ENCODE measurements at places on chromosomes 7 and 10. TPM values are rescaled to one million over a fixed set of nuclear protein-coding genes. Genes with fewer than 3 reads are reported as not detected.

MTERF1 gene
- 8.1 TPM for total RNA-seq

OR2A25 gene
- total RNA-seq, result not detected

PNLIPRP1 gene
- total RNA-seq, result not detected

SEMA3E gene
- total RNA-seq, result 4.4 TPM

EXOC4 gene
- total RNA-seq, result 99.2 TPM

DPCD gene
- 13.8 TPM for total RNA-seq

IGFBP3 gene
- total RNA-seq, result 197 TPM

CDK14 gene
- 21.6 TPM for total RNA-seq

PNLIPRP2 gene
- total RNA-seq, result not detected

PPP1R3A gene
- not detected for total RNA-seq

DNA sequence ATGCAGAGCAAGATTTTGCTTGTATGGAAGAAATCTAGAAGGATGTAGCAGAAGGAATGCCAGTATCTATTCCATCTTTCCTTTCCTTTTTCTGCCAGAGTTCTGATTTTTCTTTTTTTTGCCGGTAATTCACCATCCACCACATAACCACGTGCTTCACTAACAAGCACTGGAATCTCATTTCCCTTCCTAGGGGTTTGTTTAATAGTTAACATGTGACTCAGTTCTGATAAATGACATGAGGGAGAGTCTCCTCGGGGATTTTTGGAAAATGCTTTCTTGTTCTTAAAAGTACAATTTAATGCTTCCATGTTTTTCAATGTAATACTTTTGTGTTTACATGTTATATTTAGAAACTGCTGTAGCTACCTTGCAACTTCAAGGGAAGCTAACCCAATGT lies 590.2 kb downstream of the SH2D4B start:
- no peak for DNase-seq
- H3K4me3 ChIP-seq, result no peak overlapping the region
- H3K4me1 ChIP-seq, result no peaks in the 10 kb centered on the region
- no peaks in the 10 kb centered on the region for H3K36me3 ChIP-seq

DNA sequence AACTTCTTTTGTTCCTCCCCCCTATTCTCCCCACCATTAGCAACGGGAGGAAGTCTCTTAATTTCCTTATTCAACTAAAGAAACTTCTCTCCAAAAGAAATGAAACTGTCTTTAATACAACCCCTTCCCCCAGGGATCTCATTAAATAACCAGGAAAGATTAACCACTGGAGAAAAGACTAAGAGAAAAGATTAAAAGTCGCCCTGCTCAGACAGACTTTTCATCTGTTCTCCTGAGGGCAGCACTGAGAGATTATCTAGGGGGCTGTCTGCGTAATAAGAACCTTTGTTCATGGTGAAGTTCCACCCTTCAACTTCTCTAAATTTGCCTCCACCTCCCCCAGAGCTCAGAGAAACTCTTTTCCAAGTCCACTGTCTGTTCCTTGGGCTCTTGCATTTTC lies 105.5 kb downstream of the HGF start:
- no peaks in the 10 kb centered on the region for H3K27me3 ChIP-seq
- no peak for DNase-seq
- no peaks in the 10 kb centered on the region for H3K4me1 ChIP-seq
- no peak overlapping the region for H3K4me3 ChIP-seq
- no peak overlapping the region for H3K27ac ChIP-seq
- no peaks in the 10 kb centered on the region for H3K36me3 ChIP-seq

- no peak for DNase-seq
- no peaks in the 10 kb centered on the region for H3K4me1 ChIP-seq
- no peak overlapping the region for H3K4me3 ChIP-seq
Observed at GRCh38 chr7:123615344-123615743, 13.7 kb downstream of the ASB15 start.

DNA sequence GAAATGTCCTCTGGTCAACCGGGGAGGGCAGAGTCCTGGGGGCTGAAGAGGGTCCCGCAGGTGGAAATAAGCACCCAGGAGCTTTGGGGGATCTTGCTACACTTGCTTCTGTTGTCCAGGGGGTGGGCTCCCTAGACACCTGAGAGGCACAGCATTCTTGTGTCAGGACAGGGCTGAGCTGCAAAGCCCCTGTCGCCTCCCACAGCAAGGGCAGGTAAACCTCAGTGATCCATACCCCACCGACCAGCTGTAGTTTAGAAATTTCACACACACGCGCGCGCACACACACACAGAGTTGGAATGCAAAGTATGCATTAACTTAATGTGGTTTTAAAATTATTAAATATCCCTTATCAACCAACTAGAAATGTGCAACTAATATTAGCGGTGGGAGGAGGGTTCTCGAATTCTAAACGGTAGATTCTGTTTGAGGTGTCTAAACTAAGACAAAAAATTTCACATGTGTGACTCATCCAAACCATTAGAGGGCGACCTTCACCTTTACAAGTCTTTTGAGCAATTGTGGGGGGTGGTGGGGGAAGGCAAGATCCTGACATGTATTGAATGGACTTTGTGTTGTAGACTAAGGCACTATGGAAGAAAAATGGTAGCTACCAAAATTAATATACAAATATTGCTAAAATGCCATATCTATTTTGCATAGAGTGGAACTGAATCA lies 34.3 kb upstream of the PTF1A start:
- H3K27me3 ChIP-seq, result no peaks in the 10 kb centered on the region
- no peak for DNase-seq

- peaks cover 5% of the 10 kb centered on the region for H3K4me1 ChIP-seq
- no peaks in the 10 kb centered on the region for H3K36me3 ChIP-seq
- DNase-seq, result no peak
Observed at GRCh38 chr10:128150561-128150960, 24.3 kb upstream of the MKI67 start.

- no peak for DNase-seq
- H3K4me3 ChIP-seq, result no peak overlapping the region
- no peak overlapping the region for H3K27ac ChIP-seq
- no peaks in the 10 kb centered on the region for H3K36me3 ChIP-seq
Observed at GRCh38 chr10:63841761-63842160, 320.6 kb downstream of the REEP3 start.

DNA sequence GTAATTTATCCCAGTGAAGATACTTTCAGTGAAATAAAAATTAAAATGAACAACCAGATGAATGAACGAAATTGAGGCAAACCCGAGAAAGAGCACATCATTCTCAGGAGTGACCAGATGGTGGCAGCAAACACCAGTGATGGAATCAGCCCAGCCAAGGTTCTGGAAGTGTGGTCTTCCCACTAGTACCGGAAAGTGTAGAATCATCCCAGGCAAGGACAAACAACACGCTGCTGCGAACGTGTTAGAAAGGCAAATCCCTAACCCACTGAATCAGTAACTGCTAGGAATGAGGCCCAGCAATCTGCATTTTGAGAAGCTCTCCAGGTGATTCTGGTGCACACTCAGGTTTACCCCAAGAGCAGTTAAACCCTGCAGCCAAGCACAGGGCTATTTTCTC lies 15.5 kb upstream of the SLC18A3 start:
- no peaks in the 10 kb centered on the region for H3K36me3 ChIP-seq
- no peaks in the 10 kb centered on the region for H3K27me3 ChIP-seq

GRCh38 chr10:94085766-94086437 lies 92.2 kb downstream of the PLCE1 start:
- H3K4me1 ChIP-seq, result peaks cover 15% of the 10 kb centered on the region
- H3K27ac ChIP-seq, result no peak overlapping the region
- H3K36me3 ChIP-seq, result no peaks in the 10 kb centered on the region
- H3K4me3 ChIP-seq, result no peak overlapping the region
- no peaks in the 10 kb centered on the region for H3K27me3 ChIP-seq
- DNase-seq, result peak; percentile 54

- H3K4me3 ChIP-seq, result no peak overlapping the region
- no peak overlapping the region for H3K27ac ChIP-seq
Observed at GRCh38 chr10:69202332-69202731, 17.8 kb upstream of the HKDC1 start.

- no peak overlapping the region for H3K27ac ChIP-seq
- no peaks in the 10 kb centered on the region for H3K4me1 ChIP-seq
- H3K36me3 ChIP-seq, result no peaks in the 10 kb centered on the region
- no peaks in the 10 kb centered on the region for H3K27me3 ChIP-seq
- H3K4me3 ChIP-seq, result no peak overlapping the region
- DNase-seq, result no peak
Observed at GRCh38 chr7:127417346-127417745, 24.8 kb upstream of the ZNF800 start.

- peaks cover 48% of the 10 kb centered on the region for H3K4me1 ChIP-seq
- DNase-seq, result no peak
- H3K27ac ChIP-seq, result peak overlapping the region; percentile 47
- no peaks in the 10 kb centered on the region for H3K27me3 ChIP-seq
- H3K36me3 ChIP-seq, result peaks cover 8% of the 10 kb centered on the region
Observed at GRCh38 chr10:95841661-95842498, 65.9 kb upstream of the CC2D2B start.

GRCh38 chr7:126856691-126857291 lies 395.9 kb downstream of the GRM8 start:
- H3K36me3 ChIP-seq, result no peaks in the 10 kb centered on the region
- no peak overlapping the region for H3K27ac ChIP-seq
- H3K27me3 ChIP-seq, result no peaks in the 10 kb centered on the region
- no peak overlapping the region for H3K4me3 ChIP-seq
- H3K4me1 ChIP-seq, result no peaks in the 10 kb centered on the region
- no peak for DNase-seq

DNA sequence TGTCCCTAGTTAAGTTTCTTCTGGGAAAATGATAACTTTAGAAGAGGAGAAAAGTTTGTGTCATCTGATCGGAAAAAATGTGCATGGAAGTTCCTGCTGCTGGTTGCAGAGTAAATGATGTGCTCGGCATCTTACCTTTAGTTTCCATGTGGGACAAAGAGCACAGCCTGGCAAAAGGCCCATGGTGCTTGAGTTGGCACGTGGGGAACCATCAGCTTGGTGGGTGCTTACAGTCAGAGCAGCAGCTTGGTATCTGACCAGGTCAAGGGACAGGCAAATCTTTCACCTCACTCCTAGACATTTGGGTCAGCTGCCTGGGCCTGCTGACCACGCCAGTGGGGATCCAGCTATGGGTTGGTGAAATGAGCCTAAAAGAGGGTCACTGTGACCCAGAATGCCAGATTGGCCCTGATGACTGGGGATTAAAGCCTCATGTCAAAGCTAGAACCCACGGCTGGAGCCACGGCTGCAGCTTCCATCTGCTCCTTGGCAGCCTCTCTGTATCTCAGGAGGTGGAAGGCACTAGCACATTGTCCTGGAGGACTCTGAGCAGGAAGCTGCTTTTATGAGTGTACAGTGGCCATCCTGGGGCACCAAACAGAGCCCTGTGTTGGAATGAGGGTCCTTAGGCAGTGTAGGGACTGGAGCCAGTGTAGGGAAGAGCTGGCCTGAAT lies 24.7 kb downstream of the VWC2 start:
- no peaks in the 10 kb centered on the region for H3K27me3 ChIP-seq
- H3K27ac ChIP-seq, result no peak overlapping the region
- no peak for DNase-seq
- H3K4me3 ChIP-seq, result no peak overlapping the region

DNA sequence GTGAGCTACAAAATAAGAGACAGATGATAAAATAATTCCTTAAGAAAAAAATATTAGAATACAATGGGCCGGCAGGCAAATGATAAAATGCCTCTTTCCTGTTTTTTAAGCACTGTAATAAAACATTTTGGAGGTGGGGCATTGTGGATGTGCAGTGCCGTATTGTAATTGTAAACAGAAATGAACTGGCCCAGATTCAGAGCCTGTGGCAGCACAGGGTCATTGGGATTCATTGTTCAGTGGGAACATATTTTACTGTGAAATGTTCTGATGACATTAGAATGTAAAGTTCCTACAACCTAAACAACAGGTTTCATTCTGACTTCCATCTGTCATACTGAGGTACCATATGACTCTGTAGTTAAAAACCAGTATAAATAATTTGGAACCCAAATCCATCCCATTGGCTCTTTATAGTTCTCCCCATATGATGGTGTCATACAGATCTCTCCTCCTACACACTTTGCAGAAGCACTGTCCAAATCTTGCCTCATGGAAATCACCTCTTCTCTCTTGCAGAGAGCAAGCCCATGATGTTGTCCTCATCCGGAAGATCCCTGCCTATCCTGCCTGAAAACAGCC lies 264.6 kb downstream of the WDR37 start:
- H3K4me1 ChIP-seq, result no peaks in the 10 kb centered on the region
- H3K27ac ChIP-seq, result no peak overlapping the region
- no peaks in the 10 kb centered on the region for H3K27me3 ChIP-seq
- no peaks in the 10 kb centered on the region for H3K36me3 ChIP-seq
- H3K4me3 ChIP-seq, result no peak overlapping the region

GRCh38 chr10:34655286-34656170 lies 159.6 kb downstream of the PARD3 start:
- no peak overlapping the region for H3K4me3 ChIP-seq
- no peak for DNase-seq
- H3K36me3 ChIP-seq, result no peaks in the 10 kb centered on the region

DNA sequence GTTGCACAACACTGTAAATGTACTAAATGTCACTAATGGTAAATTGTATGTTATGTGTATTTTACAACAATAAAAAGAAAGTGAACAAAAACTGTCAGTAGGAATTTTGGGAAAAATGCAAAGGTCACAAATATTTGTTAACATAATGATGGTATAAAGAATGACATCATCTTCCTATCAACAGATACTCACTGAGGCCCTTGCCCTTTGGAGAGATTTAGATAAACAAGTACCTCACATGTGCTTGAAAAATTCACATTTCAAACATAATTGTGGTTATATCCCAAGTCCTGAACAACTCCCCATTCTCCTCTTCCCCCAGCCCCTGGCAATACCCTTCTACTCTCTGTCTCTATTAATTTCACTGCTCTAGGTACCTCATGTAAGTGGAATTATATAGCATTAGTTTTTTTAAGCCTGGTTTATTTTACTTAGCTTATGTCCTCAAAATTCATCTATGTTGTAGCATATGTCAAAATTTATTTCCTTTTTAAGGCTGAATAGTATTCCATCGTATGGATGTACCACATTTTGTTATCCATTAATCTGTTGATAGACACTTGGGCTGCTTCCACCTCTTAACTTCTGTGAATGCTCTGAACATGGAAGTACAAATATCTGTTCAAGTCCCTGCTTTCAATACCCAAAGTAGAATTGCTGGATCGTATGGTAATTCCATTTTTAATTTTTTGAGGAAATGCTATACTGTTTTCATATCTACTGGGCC lies 90.5 kb downstream of the WIPF3 start:
- no peak overlapping the region for H3K4me3 ChIP-seq
- H3K27ac ChIP-seq, result no peak overlapping the region
- no peaks in the 10 kb centered on the region for H3K27me3 ChIP-seq
- H3K4me1 ChIP-seq, result no peaks in the 10 kb centered on the region

- H3K36me3 ChIP-seq, result no peaks in the 10 kb centered on the region
- peaks cover 34% of the 10 kb centered on the region for H3K4me1 ChIP-seq
- peak overlapping the region; percentile 24 for H3K27ac ChIP-seq
- H3K4me3 ChIP-seq, result no peak overlapping the region
- no peak for DNase-seq
Observed at GRCh38 chr10:43965033-43965917, 316.6 kb upstream of the ZNF32 start.

- no peaks in the 10 kb centered on the region for H3K27me3 ChIP-seq
- no peaks in the 10 kb centered on the region for H3K36me3 ChIP-seq
- no peak overlapping the region for H3K4me3 ChIP-seq
- H3K27ac ChIP-seq, result no peak overlapping the region
Observed at GRCh38 chr10:125009661-125010161, 67.8 kb downstream of the ZRANB1 start.

GRCh38 chr7:30074422-30075030 lies 46.3 kb downstream of the PLEKHA8 start:
- no peak overlapping the region for H3K4me3 ChIP-seq
- no peaks in the 10 kb centered on the region for H3K27me3 ChIP-seq
- H3K27ac ChIP-seq, result no peak overlapping the region
- no peaks in the 10 kb centered on the region for H3K4me1 ChIP-seq
- DNase-seq, result no peak

GRCh38 chr10:66637273-66638036 lies 288.4 kb upstream of the LRRTM3 start:
- no peaks in the 10 kb centered on the region for H3K36me3 ChIP-seq
- H3K27ac ChIP-seq, result no peak overlapping the region
- no peaks in the 10 kb centered on the region for H3K4me1 ChIP-seq
